ENCODE measurements at places on chromosomes 7 and 10.

DNA sequence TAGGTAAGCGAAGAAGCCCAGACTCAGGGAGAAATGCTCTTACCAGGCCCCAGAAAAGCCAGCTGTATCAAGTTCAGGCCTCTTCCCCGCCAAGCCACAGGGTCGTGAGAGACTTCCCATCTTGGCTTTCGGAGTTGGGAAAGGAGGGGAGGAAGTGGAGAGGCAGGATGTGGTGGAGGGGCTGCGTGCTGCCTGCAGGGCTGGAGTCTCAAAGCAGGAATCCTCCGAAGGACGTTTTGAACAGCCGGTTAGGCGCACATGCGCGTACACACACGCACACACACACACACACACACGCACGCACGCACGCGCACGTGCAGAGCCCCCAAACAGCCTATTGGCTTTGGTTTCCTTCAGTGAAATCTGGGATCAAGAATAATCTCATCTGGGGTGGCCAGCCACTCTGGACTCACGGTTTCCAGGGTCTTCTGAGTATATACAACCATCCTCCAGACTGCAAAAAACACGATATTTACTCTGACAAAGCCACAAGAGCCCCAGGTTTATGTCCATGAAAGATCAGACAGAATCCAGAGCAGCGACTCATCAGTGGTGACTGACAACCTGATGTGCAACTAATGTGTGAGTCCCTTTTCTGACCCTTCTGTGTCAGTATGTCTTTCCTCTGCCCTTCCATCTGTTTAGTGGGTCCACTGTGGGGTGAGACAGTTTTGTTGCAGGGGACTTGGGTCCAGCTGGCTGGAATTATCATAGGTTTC is 115.0 kb upstream of the ZNF438 start:
- no peak for DNase-seq

DNA sequence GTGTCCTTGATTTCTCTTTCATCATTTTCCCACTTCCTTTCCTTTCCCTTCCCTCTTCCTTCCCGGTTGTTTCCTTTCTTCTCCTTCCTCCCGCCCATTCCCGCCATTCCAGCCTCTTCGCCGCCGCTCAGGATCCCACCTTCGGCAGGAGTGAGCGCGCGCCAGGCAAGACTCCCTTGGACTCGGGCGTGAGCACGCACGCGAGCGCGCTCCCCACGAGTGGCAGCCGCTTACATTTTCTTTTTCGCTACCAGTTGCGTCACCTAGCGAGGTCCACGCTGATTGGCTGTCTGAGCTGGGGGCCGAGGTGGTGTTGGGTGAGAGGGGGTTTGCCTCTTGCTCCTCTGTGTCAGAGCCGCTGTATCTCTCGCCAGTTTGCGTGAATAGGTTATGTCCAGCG is 11.8 kb downstream of the ZAN start:
- no peak for DNase-seq

DNA sequence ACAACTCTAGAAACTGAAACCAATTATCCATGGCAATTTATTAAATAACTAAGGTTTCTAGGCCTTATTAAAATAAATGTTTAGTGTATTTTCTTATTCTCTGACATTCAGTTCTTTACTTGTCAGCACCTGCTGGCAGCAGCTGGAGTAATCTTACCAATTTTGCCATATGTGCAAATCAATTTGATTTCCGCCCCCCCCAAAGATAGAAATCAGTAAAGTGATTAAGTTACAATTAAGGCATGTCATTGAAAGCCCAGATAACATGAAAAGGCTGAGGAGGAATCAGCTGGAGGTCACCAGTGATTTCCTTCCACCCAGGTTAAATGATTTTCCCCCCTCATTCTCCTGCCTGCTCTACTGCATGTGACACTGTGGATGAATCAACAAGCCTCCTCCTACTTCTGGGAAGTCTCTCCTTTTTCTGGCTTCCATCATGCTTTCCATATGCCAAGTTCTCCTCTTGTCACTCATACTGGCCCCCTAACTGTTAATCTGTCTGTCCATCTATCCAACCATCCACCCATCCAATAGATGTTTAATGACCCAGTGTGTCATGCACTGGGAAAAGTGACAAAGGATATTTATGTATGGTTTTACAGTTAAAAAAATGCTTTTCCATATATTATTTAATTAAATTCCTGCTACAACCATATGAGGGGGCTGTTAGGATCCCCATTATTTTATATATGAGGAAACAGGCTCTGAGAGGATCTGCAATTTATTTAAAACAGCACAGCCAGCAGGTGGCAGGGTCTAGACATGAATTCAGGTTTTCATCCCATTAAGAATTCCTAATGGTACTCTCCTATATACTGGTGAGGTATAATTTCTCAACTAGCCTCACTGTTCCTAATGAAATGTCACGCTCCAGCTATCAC is 116.5 kb downstream of the ATXN7L1 start:
- no peak for DNase-seq

GRCh38 chr7:132053871-132054270 is 497.4 kb upstream of the PODXL start:
- DNase-seq = no peak

All from esophagus squamous epithelium (tissue), 5 donors.